ENCODE measurements at places on chromosomes 12 and 14.

DNA sequence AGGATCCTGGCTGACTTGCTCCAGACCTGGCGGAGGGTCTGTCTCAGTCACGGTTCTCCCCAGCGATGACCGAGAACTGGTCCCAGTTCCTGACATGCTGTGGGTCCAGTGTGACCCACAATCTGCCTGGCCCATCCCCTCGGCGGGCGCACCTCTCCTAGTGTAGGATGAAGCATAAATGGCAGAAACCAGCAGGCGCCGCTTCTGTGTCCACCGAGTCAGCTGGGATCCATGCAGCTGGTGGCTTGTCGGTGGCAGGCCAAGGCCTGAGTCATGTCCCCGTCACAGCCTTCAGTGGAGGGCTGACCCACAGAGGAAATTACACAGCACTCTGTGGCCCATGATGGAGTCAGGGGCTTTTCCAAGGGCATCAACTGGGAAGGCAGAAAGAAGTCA, 38.5 kb downstream of the NFKBIA start:
- peak; percentile 92 for DNase-seq

DNA sequence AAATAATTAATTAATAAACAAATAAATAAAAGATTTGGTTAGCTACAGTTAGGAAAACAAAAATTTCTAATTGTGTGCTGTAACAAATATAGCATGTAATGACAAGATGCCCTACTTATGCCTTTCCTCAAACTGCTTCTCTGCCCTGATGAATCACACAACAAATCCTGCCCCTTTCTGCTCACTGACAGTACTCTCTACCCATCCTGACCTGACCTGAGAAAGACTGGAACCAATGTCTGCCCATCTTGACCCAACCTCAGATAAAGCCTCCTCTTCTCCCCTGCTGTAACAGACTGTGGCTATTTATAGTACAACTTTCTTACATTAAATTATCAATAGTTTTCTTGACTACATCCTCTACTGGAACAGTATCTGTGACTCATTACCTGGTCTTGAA, 43.7 kb downstream of the PPP1R13B start:
- DNase-seq: no peak

GRCh38 chr12:12491606-12492005, 71.1 kb downstream of the DUSP16 start:
- no peak for DNase-seq

- DNase-seq: no peak
Observed at GRCh38 chr12:104888892-104889291, 69.2 kb downstream of the SLC41A2 start.

DNA sequence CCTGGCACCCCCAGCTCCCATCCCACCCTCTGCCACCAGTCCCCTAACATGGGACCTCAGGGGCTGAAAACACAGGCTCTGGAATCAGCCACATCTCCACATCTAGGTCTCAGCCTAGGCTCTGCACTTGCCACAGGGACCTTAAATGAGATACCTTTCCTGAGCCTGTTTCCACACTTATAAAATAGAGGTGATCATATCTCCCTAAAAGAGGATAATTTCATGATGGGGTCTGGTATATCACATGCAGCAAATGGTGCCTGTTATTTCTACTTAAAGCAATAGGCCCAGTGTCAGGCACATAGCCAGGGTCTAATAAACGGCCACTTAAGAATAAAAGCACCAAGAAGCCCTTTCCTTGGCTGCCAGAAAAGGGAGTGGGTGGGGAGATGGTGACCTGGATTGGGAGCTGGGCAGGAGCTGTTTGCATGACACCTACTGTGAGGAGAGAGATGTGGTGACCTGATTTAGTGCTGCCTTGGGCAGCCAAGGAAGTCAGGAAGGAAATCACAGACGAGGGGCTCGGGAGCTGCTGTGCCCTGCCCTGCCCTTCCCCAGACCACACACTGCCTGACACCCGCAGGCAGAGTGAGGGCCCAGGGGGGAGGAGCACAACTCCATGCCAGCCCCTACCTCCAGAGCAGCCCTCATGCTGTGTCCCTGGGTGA, 71.2 kb downstream of the IRF2BPL start:
- DNase-seq: peak; percentile 26

- DNase-seq: no peak
Observed at GRCh38 chr14:68968051-68968450, 11.1 kb downstream of the ACTN1 start.

DNA sequence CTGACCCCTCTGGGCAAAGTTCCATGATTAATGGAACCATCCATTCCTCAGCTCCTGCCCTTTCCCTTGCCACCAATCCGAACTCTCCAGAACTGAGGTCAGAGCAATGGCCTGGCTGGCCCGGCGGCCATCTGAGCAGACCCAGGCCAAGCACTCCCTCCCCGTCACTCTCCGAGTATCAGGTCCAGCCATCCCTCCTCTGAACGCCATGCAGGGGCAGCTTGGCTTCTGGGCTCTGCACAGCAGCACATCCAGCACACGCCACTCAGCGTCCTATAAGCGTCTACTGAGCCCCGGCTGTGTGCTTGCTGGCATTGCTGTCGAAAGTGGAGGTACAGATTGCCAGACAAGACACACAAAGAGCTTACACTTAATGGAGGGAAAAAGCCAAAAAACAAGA, 34.3 kb upstream of the VWF start:
- DNase-seq: no peak

- peak; percentile 96 for DNase-seq
Observed at GRCh38 chr12:89574736-89575208, 48.9 kb upstream of the POC1B start.

DNA sequence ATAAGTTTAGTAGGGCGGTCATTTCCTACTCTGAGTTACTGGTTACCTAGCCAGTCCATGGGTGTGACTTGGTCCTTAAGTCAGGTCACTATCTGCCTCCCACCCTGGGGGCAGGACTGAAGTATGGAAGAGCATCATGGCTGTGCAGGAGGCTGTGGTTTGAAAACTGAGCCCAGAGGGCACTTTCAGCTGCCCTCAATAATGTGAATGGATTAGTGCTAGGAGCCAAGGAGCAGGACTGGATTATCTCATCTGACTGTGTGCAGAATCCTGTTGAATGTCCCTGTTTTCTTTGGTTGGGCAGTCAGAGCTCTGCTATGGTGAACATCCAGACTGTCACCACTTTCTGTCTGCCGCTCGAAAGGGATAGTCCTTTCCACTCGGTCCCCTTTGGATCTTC, 1.6 kb downstream of the ATXN7L3B start:
- DNase-seq: no peak

- no peak for DNase-seq
Observed at GRCh38 chr12:123882161-123882705, 90.4 kb downstream of the CCDC92 start.

- no peak for DNase-seq
Observed at GRCh38 chr14:90677484-90678050, 138.7 kb downstream of the TTC7B start.

DNA sequence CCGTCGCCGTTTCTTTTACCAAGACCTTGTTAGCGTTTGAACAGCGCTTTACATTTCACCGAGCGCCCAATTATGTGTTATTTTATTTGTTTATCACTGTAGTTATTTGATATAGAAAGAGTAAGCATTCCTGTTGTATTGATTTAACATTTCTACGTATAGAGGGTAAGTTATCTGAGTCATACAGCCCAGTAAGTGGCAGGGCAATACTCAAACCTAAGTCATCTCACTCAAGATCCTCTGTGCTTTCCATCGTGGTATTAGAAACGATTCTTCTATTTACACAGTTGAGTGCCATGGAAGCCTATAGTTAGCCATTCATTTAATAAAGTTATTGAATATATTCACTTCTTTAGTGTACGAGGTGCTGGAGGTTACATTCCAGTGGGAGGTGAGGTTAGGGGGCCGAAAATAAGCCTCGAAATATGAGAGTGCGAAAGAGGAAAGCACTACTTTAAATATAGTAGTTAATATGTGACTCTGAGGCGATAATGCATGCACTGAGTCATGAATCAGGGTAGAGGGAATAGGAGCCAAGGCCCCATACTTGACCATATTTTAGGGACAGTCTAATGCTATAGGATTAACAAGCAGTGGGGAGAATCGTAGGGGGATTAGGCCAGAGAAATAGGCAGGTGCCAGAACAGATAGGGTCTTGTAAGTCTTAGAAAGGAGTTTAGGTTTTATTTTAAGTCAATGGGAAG, 629 bp downstream of the RAD51AP1 start:
- DNase-seq: no peak
